ENCODE measurements at places on chromosomes 7 and 10.

DNA sequence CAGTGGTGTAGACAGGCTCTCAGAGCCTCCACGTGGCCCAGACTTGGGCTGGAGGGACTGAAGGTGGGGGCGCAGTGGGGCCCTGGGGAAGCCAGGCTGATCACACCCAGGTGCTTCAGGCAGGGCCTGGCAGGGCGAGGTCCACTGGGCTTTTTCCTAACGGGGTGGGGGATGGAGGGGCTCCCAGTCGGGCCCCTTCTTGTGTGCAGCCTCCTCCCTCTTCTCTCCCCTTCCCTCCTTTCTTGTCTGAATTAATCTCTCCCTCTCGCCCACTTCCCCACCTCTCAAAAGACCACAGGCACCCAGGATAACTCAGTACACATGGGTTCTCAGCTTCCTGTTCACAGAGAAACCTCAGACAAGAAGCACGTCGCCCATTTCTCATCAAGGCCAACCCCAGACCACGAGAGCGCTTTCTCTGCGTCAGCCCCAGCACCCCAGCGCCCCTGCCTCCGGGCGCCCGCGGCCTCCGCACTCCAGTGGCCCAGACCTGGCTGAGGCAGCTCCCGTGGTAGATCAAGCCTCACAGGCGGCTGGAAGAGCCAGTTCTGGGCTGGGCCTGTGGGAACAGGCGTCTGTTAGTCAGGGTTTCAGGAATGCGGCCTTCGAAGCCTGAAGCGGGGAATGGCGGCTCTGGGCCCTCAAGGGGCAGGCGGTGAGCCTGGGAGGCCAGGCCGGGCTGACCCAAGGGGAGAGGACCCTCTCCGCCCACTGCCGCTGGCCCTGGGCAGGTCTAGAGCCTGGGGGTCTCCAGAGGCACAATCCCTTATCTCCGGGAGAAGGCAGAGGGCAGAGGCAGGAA lies 50.6 kb downstream of the PWWP2B start:
- DNase-seq: peak; percentile 60

GRCh38 chr10:27258838-27259812 lies 18.5 kb upstream of the ACBD5 start:
- DNase-seq: no peak

DNA sequence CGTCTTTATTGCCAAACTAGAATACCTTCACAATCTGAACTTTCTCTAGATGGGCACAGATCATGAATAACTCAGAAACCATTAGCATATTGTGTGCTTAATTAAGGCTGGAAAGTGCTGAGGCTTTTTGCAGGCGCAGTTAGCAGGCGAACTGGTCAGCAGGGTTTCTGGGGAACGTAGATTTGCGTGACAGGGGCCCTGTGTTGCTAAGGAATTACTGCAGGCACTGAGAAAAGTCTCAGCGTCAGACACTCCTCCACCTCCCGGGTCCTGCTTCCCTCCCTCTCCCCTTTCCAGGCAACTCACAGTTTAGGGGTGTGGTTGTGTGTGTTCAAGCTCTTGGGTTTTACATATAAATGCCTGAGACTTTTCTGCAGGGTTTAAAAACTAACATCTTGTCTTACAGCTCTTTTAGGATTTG lies 2.2 kb downstream of the MAP3K8 start:
- DNase-seq: no peak

DNA sequence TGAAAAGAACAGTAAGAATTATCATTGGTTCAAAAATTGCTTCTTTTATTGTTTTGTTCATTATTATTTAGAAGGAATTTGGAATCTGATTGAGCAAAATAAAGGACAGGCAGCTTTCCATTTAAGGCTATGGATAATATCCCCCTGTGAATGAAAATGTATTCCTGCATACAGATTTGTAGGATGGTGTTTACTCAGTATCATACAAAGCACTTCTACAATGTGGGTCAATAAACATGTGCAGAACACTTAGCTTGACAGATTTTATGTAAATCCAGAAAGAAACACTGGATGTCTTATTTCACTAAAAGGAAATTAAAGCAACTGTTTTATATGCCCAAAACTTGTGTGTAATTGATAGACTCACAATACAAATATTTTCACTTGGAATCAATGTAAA lies 189.7 kb downstream of the THSD7A start:
- DNase-seq: no peak

DNA sequence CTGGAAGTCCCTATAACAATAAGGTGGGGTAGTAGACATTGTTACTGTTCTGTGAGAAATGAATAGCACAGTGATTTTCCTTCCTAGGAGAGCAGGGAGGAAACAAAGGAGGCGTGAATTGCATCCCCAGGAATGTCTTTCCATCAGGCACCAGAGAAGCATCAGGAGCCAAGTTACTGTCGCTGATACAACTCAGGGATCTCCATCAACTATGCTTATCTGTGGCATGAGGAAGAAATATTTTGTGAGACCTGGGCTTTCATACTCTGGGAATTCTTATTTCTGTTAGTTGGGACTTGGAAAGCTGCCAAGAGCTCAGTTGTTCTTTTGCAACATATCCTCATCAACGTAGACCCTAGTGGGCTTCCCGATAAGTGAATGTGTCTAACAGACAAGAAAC lies 622.3 kb downstream of the SUGCT start:
- no peak for DNase-seq

GRCh38 chr10:70891627-70892026 lies 3.3 kb upstream of the PCBD1 start:
- DNase-seq: no peak

- peak; percentile 39 for DNase-seq
Observed at GRCh38 chr10:12710594-12711349, 290.7 kb downstream of the CCDC3 start.

GRCh38 chr7:123308254-123308951 lies 108.6 kb upstream of the SLC13A1 start:
- DNase-seq: no peak

All from stimulated activated CD8-positive, alpha-beta memory T cell treated with anti-CD3 and anti-CD28 coated beads, Interleukin-12 subunit alpha, Interleukin-12 subunit beta, amount 100 ng/mL, for 4 hours (primary cell).